ENCODE measurements at places on chromosomes 4 and X.

DNA sequence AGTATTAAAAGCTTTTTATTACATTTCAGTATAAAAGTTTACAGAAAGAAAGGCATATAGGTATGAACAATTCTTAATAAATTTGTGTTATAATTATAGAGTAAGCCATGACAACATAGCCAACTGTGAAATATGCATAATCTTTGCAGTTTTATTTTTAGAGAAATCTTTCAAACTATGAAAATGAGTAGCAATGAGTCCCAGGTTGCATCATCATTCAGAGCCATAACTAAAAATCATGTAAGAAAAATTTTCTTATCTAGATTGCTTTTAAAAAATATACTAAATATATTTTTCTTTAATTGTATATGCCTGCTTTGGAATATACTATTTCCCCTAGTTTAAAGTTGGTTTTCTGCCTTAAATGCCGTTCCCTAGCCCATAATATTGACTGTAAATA, 54.8 kb upstream of the NAF1 start:
- DNase-seq, result no peak

GRCh38 chr4:158535130-158535614, 13.5 kb downstream of the RXFP1 start:
- DNase-seq, result no peak

- DNase-seq, result no peak
Observed at GRCh38 chr4:89113415-89113814, 2.1 kb downstream of the TIGD2 start.

DNA sequence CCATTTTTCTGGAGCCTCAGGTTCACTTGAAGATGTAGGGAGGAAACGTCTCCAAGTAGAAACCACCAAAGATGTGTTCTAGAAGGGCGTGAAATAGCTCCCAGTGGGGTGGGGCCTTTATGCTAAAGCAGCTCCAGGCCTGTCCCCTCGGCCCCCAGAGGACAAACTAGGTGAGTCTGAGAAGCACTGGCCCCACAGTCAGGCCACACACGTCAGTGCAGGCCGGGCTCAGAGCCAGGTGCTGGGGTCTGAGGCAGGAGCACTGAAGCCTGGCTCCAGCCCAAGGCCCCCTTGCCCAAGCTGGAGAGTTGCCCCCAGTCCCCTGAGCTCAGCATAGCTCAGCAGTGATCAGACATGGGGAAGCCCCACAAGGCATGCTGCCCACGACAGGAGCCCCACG, 95.4 kb upstream of the PSAPL1 start:
- DNase-seq, result no peak

GRCh38 chrX:29172880-29173279, 585.6 kb downstream of the IL1RAPL1 start:
- no peak for DNase-seq

- no peak for DNase-seq
Observed at GRCh38 chr4:97627750-97628149, 515.5 kb downstream of the STPG2 start.

- no peak for DNase-seq
Observed at GRCh38 chrX:153876112-153876491, 9.9 kb downstream of the L1CAM start.

DNA sequence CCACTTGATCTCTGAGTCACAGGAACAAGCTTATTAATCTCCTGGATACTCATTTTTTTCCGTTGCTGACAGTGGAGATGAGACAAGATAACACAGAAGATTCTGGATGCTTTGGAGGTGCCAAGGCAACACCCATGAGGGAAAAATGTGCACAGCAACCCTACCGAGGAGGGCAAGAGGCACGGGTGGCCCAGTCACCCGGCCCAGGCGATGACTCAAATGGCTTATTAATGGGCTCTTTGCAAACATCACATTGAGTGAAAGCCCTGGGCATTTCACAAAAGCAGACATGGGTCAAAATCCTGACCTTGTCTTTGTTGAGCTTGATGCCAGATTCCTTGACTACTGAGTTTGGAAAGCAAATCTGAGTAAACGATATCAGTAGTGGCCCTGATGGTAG, 315.1 kb downstream of the STK32B start:
- DNase-seq, result no peak

DNA sequence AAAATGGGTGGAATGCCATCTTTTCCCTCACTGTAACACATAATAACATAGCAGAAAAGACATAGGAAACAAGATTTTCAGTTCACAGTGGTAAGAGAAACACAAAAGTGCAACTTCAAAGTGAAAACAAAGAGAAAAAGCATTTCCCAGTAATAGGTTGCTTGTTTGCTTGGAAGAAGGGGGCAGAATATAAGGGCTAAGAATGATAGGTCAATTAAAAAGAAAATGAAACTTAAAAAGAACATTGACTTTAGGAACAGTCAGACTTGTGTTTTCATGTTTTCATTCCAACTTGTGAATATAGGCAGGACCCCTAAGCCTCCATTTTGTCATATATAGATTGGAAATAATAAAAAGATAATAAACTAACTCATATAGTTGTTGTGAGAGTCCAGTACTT, 168.2 kb upstream of the PPP3CA start:
- DNase-seq, result no peak

- no peak for DNase-seq
Observed at GRCh38 chrX:120731386-120731785, 101.5 kb upstream of the C1GALT1C1 start.

- no peak for DNase-seq
Observed at GRCh38 chrX:96502507-96502906, 182.1 kb upstream of the DIAPH2 start.

DNA sequence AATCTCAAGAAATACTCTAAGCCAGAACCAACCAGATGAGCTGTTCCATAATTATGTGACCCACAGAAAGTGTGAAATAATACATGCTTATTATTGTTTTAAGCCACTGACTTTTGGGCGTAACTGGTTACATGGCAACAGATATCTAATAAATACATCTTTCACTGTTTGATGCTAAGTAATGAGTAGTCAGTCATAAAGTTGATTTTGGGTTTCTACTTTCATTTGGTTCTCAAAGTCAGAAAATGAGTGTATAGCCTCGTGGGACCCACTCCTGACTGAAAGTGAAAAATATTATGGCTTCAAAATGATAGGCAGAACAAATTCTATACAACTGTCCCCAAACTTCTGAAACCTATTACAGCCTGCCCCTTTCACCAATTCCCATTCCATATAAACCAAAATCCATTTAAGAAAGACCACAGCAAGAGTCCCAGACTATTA, 88.0 kb upstream of the CBR4 start:
- no peak for DNase-seq

DNA sequence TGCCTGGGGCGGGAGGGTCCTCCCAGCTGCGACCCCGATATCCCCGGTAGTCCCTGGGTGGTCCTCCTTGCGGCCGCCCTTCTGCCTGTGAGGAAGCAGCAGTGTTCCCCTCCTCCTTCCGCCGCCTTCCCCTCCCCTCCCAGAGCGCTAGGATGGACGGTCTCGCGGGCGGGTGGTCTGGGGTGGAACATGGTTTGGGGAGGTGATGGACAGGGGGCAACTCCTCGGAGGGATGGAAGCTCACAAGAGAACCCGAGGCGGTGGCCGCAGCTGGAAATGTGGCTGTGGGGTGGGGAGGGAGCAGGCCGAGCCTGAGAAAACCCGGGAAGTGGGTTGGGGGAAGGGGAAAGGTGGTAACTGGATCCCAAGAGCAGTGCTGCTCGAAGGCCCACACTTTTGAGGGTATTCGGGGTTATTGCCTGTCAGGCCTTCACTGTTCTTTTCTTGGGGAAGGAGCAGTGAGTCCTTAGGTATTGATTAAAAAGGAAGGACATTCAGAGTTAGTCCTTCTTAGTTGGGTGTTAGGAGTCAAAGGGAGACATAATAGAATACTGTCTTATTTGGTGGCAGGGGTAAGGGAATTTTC, 581 bp downstream of the UBE2K start:
- DNase-seq, result no peak

DNA sequence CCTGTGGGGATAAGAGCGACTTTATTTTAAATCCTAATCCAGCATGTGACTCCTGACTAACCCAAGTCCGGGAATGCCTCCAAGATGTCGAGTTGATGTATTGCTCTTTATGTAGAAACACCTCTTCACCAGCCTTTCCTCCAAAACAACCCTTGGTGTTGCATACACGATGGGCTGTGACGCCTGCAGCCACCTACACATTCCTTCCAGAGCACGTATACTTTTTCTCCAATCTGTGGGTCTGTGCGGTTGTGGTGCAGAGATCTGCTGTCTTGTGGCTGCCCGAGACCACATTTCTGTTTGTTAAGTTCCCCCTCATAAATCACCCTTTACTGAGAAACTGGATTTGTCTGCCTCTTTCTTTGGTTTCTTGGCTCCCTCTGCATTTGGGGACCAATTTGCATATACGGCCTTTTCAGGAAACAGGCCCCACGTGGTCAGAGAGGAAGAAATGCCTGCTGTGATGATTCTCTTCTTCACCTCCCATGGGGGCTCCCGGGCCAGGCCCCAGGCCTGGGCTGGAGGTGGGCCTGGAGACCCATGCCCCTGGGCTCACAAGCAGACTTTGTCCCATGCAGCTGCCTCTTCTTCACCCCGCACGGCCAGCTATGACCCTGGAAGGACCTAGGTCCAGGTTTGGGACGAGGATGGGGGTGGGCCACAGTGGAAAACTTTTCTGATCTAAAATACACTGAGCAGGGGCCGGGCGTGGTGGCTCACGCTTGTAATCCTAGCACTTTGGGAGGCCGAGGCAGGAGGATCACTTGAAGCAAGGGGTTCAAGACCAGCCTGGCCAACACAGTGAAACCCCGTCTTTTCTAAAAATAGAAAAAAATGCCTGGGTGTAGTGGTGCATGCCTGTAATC, 21.4 kb upstream of the AFAP1 start:
- DNase-seq, result no peak

Measured in SHP77 treated with DMSO at 0.1 percent for 48 hours (cell line).